ENCODE measurements at places on chromosomes 3 and 15. TPM values are rescaled to one million over a fixed set of nuclear protein-coding genes. Genes with fewer than 3 reads are reported as not detected.

NR2F2 gene
- 21.6 TPM for total RNA-seq

DUOX2 gene
- not detected for total RNA-seq

C3orf20 gene
- total RNA-seq, result not detected

MKRN2OS gene
- not detected for total RNA-seq

RAB6B gene
- 1.1 TPM for total RNA-seq

DGKG gene
- 2.9 TPM for total RNA-seq

MNS1 gene
- total RNA-seq, result 1.3 TPM

OR5H15 gene
- total RNA-seq, result not detected

ALPK3 gene
- 30.7 TPM for total RNA-seq

GOLGA6D gene
- not detected for total RNA-seq

ZNF717 gene
- 1.4 TPM for total RNA-seq

LRRC15 gene
- total RNA-seq, result 0.20 TPM

PARP3 gene
- total RNA-seq, result 15.4 TPM

HIGD2B gene
- total RNA-seq, result not detected

LRRK1 gene
- total RNA-seq, result 9.0 TPM

SLC28A2 gene
- total RNA-seq, result not detected

PLSCR5 gene
- not detected for total RNA-seq

GOLGA6A gene
- not detected for total RNA-seq

ROPN1 gene
- total RNA-seq, result not detected

LMAN1L gene
- total RNA-seq, result not detected

TMEM41A gene
- total RNA-seq, result 11.9 TPM

CRABP1 gene
- not detected for total RNA-seq

DAPK2 gene
- 4.0 TPM for total RNA-seq

ATP13A4 gene
- 0.07 TPM for total RNA-seq

LYZL4 gene
- not detected for total RNA-seq

C3orf52 gene
- 4.0 TPM for total RNA-seq

SMCO1 gene
- not detected for total RNA-seq

IQCH gene
- 1.7 TPM for total RNA-seq

OCA2 gene
- total RNA-seq, result not detected

CPN2 gene
- total RNA-seq, result not detected

GPR160 gene
- 9.1 TPM for total RNA-seq

MUC4 gene
- total RNA-seq, result not detected

GPR156 gene
- total RNA-seq, result 0.07 TPM

REC114 gene
- not detected for total RNA-seq

TRAT1 gene
- total RNA-seq, result not detected

PLSCR4 gene
- total RNA-seq, result 43.8 TPM

PDCD7 gene
- 18.8 TPM for total RNA-seq

TNNC1 gene
- total RNA-seq, result not detected

GOLGA8T gene
- total RNA-seq, result not detected

PAQR9 gene
- not detected for total RNA-seq
